Breast epithelium (tissue), 4 donors: ENCODE measurements at places on chromosomes 4 and X. TPM values are rescaled to one million over a fixed set of nuclear protein-coding genes. Genes with fewer than 3 reads are reported as not detected.

DNA sequence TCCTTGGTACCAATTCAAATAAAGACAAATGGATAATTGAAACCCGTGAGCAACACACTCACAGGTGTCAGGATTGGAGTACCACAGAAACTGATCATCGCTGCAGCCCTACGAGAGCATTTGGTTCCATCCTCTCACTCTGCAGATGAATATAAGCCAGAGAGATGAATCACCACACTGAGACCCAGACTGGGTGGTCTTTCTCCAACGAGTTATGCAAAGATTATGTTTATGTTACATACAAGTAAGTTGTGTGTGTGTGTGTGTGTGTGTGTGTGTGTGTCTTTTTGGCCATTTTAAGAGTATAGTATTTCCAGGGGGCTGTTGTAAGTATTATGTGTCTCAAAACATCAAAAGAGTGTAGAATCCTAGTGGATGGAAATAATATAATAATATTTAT is 329.5 kb upstream of the ZFP42 start:
- no peak for DNase-seq

- DNase-seq: no peak
These were observed 207.7 kb upstream of the MID1 start for GRCh38 chrX:10828036-10828435.

- DNase-seq: no peak
These were observed 2.1 kb downstream of the UCHL1 start for GRCh38 chr4:41258783-41259182.

GRCh38 chr4:154516318-154517029 is 24.9 kb upstream of the DCHS2 start:
- no peak for DNase-seq

GRCh38 chrX:40199704-40200103 is 101.9 kb upstream of the BCOR start:
- peak; percentile 61 for DNase-seq

GRCh38 chrX:24262309-24262708 is 51.6 kb downstream of the SUPT20HL2 start:
- DNase-seq: no peak

- peak; percentile 63 for DNase-seq
These were observed 622 bp downstream of the TAFAZZIN start for GRCh38 chrX:154411981-154412340.

GRCh38 chrX:115289465-115289864 is at the start of gene LUZP4:
Gene LUZP4, plus strand, starts transcription at chrX:115289715. Its CDS starts 45 bp downstream, at chrX:115289760.
- no peak for DNase-seq

Gene BEX2
- 1.4 TPM for total RNA-seq

Gene ATG4A
- 9.8 TPM for total RNA-seq

Gene GAGE1
- total RNA-seq: not detected

Gene MAGEB4
- not detected for total RNA-seq

Gene HPGD
- 9.8 TPM for total RNA-seq

Gene SULT1B1
- 1.4 TPM for total RNA-seq

Gene H2BW1
- not detected for total RNA-seq
